SK-N-DZ (cell line): ENCODE measurements at places on chromosomes 6 and 20.

- DNase-seq: no peak
Observed at GRCh38 chr6:168152980-168153379, 74.0 kb upstream of the FRMD1 start.

- DNase-seq: no peak
Observed at GRCh38 chr6:141594874-141595273, 537.9 kb upstream of the GJE1 start.

GRCh38 chr6:137102851-137103492 is 58.2 kb upstream of the IL20RA start:
- no peak for DNase-seq

DNA sequence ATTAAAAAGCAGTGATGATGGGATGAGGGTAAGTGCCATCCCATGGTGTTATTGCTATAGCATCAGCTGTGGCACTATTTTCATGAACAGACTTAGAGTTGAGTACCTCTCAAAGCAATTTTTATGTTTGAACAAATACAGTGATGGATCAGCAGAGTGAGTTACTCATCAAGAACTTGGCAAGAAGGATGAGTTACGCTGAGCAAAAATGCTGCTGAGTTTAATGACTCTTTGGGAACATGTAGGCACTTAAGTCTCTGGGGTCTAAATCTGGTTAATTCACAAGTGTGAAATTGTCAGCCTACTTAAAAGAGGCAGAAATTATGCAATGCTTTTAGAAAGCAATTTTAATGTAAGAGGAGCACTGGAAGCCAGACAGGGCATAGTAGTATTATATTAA is 78.5 kb upstream of the AHI1 start:
- DNase-seq: no peak

DNA sequence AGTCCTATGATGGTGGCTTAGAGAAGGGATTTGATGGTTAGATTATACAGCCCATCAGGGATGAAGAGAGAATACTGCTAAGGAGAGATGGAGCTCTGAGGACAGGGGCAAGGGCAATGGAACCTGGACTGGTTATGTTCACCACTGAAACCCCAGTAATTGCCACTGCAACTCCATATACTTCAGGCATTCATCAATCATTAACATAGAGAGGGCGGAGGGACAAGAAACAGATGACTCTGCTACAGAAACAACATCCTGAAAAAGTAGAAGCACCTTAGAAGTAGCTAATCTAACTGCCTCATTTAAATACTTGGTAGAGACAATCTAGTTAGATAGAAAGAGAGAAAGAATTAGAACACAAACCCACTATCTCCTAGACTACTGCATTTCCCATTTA is 89.8 kb downstream of the MDN1 start:
- no peak for DNase-seq

DNA sequence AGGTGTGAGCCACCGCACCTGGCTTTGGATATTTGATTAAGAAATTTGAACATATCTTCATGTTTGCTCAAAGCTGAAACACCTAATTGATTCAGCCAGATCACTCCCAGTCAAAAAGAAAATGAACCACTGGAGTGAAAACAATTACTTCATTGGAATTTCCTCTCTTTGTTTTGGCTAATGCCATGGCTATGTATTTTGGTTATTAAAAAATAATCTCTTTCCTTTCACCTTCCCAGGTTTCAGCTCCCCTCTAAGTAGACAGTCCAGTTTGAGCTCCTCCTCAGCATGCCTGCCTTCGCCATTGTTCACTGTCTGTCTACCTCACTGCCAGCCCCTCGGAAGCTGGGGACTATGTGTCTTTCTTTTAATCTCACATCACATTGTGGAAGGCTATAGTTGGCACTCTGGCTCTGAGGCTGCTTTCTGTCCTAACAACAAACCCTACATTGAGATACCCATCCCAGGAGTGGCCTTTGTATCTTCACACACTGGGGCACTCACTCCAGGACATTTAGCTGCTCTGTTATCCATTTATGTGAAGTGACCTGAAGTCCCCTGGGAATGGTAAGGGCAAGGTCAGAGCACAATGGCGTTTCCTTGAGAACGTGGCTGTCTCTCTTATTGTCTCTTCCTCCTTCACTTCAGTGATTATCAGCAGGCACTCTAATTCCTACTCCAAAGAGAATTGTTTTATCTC is 764.0 kb upstream of the CITED2 start:
- peak; percentile 22 for DNase-seq

DNA sequence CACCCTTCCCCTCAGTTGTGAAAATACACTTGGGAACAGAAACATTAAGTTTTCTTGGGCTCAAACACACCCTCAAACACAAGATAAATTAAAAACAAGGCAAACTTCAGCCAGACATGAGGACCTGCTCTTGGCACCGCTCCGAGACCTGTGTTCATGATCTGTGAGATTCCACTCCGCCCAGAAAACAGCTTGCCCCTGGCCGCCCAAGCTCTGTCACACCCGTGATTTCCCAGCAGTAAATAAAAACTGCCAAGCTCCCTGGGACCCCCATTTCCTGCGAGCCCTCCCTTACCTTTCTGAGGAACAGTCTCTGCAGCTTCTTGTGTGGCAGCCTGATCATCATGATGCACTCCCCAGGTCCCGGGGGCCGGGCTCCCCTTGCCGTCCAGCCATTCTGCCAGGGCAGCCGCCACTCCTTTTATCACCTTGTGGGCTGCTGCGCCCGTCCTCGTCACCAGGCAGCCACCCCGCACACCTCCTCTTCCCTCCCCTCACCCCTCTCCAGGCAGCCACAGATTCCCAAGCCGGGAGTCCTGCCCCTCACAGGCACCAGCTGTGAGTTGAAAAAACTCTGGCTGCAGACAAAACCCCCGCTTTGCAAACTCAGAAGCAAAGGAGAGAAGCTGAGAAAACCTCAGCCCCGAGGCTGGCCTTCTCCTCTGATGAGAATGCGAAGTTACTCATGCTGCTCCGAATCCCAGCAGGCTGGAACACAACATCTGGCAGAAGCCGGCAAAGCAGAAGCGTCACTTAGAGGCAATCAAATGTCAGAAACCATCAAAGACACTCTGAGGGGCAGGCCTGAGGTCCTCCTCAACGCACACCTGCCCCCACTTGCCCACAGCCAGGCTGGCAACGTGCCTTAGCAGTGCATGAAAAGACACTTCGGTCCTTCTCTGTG is 130.4 kb upstream of the RPS6KA2 start:
- DNase-seq: no peak

GRCh38 chr20:49275636-49276035 is 2.2 kb downstream of the ZNFX1 start:
- DNase-seq: no peak

- DNase-seq: no peak
Observed at GRCh38 chr6:37320646-37321045, 33.1 kb upstream of the RNF8 start.

- no peak for DNase-seq
Observed at GRCh38 chr6:152323376-152323775, 313.8 kb downstream of the SYNE1 start.

DNA sequence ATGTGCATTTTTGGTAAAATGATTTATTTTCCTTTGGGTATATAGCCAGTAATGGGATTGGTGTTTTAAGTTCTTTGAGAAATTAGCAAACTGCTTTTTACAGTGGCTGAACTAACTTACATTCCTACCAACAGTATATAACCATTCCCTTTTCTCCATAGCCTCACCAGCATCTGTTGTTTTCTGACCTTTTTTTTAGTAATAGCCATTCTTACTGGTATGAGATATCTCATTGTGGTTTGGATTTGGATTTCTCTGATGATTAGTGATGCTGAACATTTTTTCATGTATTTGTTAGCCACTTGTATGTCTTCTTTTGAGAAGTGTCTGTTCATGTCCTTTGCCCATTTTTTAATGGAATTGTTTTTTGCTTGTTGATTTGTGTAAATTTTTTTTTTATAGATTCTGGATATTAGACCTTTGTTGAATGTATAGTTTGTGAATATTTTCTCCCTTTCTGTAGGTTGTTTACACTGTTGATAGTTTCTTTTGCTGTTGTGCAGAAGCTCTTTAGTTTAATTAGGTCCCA is 42.3 kb downstream of the STK4 start:
- no peak for DNase-seq

GRCh38 chr6:31186052-31186734 is 15.7 kb upstream of the POU5F1 start:
- no peak for DNase-seq

DNA sequence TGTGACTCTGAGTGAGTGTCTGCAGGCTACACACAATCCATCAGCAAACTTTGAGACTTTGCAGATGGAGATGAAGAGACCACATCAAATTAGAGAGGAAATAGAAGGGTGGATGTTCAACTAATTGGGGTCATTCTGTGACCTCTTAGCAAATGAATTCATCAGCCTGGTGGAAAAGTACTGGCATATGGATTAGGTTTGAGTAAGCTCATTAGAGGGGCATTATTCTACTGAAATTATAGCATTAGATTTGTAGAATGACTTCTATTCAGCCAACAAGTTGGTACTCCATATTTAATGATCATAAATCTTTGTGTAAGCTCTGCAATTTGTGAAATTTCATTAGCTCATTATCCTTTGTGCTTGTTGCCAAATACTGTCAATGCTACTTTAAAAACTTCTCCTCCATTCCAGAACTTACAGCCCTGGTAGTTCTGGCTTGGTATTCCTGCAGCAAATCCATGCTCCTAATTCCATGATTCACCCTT is 63.8 kb downstream of the ADTRP start:
- no peak for DNase-seq

GRCh38 chr6:136757150-136757549 is 35.1 kb downstream of the MAP3K5 start:
- no peak for DNase-seq

GRCh38 chr20:19688031-19688806 is 69.8 kb upstream of the RIN2 start:
- DNase-seq: no peak

DNA sequence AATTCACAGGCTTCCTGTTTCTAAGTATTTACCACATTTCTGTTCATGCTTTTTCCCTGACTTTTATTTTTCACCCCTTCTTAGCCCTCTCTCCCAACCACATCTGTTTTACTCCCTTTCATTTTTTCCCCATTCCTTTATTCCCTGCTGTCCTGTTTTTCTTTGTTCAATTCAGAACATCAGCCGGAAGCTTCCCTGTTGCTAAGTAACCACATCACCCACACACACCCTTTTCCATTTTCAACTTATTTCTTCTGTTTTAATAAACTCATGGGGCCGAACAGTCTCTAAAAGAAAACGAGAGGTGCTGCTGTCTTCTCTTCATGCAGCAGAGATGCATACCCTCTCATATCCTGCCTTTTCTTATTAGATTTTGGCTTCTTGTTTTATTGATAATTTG is 53.5 kb upstream of the CEP85L start:
- no peak for DNase-seq

- no peak for DNase-seq
Observed at GRCh38 chr6:17281497-17282481, 628 bp downstream of the RBM24 start.

GRCh38 chr20:53873230-53873604 is 197.2 kb downstream of the BCAS1 start:
- no peak for DNase-seq

- no peak for DNase-seq
Observed at GRCh38 chr6:34339432-34339831, 53.0 kb downstream of the NUDT3 start.

DNA sequence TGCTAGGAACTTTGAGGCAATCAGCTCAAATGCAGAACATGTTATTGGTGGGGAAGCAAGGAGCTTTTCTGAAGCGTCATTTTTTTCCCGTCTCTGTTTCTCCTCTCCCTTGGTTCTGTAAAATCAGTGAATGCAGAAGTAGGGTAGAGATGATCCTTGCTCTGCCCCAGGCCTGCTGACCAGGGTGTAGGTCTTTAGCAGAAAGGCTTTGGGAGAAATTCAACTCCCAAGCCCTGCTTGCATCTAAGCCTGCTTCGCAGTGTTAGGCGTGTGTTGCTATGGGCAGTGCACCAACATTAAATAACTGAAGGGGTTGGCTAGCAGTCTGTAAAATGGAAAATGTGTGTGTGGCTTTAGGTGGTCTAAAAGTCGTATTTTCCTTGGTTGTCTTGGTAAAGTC is 45.9 kb downstream of the SASH1 start:
- no peak for DNase-seq

DNA sequence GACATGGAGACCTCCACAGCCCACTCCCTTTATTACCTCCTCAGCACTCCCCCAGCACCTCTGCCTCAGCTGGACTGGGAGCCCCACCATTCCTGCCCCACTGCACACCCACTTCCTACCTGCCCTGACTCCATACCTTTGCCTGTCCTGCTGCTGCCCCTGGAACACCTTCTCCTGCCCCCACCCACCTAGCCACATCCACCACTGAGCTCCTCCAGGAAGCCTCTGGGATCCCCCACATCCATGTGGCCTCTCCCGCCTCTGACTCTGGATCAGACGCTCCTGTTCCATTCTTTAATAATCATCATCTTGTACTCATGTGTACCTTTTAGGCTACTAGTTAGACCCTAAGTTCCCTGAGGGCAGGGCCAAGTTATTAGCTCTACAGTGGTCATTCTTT is 2.2 kb upstream of the SDCBP2 start:
- DNase-seq: no peak

- peak; percentile 28 for DNase-seq
Observed at GRCh38 chr6:119350202-119350951, 816 bp upstream of the MAN1A1 start.

DNA sequence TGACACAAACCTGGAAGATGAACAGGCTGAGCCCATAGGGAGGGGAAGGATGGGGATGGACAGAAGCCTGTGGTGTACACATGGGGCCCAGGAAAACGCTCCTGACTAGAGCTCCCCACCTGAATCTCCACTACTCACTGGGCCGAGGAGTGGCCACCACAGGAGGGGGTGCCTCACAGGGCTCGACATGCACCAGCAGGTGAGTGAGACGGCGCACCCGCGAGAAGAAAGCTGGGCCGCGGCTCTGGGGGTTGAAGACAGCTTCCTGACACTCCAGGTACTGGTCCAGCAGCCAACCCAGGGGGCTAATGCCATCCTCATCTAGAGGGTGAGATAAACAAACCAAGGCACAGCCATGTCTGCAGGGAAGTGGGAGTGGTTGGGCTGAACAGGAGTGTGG is 10.3 kb downstream of the CUL7 start:
- DNase-seq: no peak

DNA sequence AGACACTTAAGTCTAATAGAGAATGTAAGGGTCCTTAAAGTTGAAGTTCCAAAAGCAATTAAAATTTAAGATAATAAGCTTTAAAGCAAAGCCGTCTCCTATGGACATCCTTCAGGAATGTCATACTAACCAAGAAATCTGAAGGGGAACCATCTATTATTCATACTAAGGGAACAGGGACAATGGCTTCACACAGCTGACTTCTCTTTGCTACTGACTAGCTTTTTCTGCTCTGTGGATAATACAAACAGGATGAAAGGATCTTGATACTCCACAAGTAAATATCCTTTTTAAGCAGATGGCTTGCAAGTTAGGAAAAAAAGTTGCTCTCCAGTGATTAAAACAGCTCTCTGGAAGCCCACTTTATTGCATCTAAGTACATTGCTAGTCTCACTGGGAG is 178.6 kb downstream of the BACH2 start:
- no peak for DNase-seq

GRCh38 chr20:23679133-23680092 is 9.4 kb downstream of the CST4 start:
- DNase-seq: no peak

DNA sequence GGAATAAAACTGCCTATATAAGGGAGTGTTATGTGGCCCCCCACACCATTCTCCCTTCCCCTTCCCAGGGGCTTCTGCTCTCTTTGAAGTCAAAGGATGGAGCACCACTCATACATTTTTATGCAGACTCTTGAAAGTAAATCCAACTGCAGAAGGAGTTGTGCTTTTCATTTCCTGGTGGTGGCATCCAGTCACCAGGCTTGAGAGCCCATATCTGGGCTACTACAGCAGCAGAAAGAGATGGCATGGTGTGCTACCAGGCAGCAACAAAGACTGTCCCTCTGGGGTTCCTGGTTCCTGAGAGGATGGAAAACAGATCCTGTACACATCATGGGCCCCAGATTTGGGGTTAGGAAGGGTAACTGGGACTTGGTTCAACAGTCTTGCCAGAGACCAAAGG is 226.4 kb downstream of the CLIC5 start:
- DNase-seq: no peak
